ENCODE measurements at places on chromosomes 3 and 15.

DNA sequence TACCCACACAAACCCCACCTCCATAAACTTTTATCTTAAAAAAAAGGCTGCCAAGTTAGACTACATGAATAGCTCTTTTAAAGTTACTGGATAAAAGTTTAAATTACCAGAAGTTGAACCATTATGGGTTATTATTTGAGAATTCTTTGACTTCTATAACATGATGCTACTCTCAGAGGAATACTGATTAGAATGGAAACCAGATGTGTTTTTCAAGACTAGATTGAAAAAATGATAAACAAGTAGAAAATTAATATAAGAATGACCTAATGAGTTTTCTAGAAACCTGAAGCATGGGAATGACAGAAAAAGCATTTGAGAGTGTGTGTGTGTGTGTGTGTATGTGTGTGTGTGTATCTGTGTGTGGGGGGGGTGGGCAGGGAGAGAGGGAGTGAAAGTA is 12.4 kb upstream of the FGF7 start:
- no peak for DNase-seq

- no peak for DNase-seq
Measured at GRCh38 chr15:25624504-25625177, 185.8 kb upstream of the UBE3A start.

DNA sequence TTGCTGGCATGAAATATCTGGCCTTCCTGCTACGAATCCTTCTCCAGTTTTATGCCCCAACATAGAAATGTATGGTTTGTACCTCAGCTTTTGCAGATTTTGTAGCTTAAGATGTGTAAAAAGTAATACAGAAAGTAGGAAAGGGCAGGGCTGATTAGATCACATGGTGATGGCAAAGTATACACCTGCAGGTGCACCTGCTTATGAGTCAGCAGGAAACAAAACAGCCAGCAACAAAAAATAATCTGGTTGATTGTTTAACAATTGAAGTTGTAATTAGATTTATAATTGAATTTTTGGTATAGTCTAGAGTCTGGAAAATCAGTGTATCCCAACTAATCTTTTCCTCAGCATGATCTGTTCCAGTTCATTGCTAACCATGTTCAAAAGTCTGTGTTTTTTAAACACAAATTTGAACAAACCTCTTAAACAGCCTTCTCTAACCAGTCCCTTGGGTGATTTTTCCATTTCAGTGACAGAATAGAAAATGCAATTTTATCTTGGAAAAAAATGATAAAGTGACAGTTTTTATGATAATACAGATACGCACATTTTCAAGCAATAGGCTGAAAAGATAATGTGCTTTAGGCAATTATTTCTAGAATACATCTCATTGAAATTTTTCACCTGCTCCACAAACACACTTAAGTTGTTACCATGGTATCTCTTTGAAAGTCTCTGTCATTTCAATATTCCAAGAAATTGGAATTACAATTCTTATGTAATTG is 477.4 kb downstream of the NAALADL2 start:
- no peak for DNase-seq

- no peak for DNase-seq
Measured at GRCh38 chr15:40696228-40696627, 1.3 kb downstream of the RAD51 start.

DNA sequence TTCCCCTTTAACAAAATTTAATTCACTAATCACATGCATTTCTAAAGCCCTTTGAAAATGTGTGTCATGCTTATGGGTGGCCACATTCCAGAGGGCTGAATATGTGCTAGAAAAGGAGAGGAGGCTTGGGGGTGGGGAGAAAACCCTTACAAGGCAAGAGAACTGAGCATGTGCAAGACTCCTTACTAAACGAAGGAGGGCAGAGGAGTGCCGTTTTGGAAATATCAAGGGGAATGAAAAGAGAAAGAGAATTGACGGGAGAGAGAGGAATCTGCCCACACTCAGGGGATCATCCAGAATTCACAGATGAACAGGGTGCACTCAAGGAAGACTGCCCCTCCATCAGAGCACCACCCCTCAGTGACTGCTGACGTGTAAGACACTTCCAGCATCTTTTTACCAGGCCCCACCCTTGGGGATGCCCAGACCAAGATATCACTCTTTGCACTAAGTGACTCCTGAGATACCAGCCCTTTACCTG is 37.9 kb upstream of the TSC22D2 start:
- no peak for DNase-seq
